ENCODE measurements at places on chromosomes 5 and 9. TPM values are rescaled to one million over a fixed set of nuclear protein-coding genes. Genes with fewer than 3 reads are reported as not detected.
A peak's percentile ranks its signal among the peaks of the same experiment; 100 is the strongest.

GRCh38 chr5:170875811-170876210, 14.0 kb downstream of the RANBP17 start:
- DNase-seq, result no peak

DNA sequence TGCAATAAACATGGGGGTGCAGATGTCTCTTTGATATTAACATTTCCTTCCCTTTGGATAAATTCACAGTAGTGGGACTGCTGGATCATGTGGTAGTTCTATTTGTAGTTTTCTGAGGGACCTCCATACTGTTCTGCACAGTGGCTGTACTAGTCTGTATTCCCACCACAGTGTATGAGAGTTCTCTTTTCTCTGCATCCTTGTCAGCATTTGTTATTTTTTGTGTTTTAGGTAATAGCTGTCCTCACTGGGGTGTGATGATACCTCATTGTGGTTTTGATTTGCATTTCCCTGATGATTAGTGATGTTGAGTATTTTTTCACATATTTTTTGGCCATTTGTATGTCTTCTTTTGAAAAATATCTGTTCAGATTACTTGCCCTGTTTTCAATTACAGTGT, 562.5 kb downstream of the CSNK1G3 start:
- no peak for DNase-seq

DNA sequence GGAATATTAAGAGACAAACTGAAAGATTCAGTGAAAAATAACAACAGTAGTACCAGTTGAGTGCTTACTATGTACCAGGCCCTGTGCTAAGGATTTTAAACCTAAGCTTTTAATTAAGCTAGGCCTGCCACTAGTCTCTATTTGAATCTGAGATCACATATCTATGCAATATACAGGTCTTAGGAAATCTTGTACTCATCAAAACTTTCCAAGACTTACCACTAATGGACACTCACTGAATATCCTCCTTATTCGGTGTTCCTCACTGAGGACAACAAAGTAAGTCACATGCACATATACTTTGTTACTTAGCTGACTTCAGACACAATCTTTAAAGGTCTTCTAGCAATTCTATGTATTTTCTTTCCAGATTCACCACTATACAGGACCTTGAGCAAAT, 32.6 kb downstream of the DIAPH1 start:
- DNase-seq, result no peak

DNA sequence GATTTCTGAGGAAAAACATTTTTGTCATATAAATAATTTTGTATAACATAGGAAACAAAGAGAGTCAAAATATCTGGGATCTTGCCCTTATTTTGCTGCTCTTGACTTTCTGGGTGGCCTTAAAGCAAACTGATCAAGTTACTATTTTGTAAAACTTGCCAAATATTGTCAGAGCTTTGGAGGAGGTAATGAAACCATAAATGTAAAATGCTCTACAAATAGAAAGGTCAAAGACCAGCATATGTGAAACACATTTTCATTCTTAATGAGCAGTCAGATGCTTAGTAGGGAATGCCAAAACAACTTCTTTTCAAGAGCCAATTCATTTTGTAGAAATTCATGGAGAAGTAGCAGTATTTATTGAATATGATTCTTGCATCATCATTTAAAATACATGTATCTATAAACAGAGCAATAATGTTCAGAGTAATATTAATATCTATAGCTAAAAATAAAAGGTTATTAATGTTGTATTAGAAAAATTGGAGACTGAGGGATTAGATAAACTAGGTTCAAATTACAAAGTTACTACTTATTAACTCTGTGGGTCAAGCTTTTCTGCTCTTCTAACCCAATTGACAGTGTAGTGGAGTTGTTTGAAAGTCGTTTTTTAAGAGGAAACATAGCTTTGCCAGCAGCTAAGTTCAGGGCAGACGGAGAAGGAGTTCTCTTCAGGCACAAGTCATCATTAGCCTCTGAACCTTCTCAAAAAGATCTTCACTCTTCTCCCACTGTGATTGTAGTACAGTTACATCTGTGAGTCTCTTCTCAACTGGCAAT, 2053.1 kb downstream of the EFNA5 start:
- no peak for DNase-seq

DNA sequence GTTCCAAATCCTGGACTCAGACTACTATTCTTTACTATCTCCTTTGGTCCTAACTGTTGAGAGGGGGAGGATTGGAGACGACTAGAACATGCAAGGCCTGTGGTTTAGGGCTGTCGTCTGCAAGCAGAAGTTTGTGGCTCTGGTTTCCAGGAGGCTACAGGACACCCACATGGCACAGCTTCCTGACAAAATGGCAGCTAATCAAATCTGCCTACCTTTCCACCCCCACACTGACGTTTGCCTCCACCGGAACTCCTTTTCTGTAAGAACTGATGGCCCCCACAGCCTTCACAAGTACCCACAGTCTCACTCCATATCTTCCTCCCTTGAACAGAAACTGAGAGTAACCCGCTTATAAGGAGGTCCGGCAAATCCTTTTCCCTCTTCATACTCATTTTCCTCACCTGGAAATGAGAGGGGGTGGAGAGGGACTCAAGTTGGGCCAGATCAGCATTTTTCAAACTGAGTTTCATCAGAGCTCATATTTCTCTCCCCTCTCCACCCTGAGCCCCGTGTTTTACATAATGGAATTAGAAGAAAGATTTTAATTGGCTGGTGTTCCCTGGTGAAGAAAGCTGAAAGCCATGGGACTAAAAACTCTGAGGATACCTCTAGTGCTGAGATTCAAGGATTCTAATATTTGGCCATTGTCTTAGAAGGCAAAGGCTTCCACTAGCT, 5.2 kb downstream of the SLC31A2 start:
- no peak for DNase-seq

- DNase-seq, result no peak
Observed at GRCh38 chr5:137275083-137275482, 224.0 kb downstream of the SPOCK1 start.

GRCh38 chr5:142716963-142717362, 31.1 kb upstream of the FGF1 start:
- DNase-seq, result peak; percentile 62

- DNase-seq, result no peak
Observed at GRCh38 chr9:123232332-123232731, 36.1 kb downstream of the STRBP start.

DNA sequence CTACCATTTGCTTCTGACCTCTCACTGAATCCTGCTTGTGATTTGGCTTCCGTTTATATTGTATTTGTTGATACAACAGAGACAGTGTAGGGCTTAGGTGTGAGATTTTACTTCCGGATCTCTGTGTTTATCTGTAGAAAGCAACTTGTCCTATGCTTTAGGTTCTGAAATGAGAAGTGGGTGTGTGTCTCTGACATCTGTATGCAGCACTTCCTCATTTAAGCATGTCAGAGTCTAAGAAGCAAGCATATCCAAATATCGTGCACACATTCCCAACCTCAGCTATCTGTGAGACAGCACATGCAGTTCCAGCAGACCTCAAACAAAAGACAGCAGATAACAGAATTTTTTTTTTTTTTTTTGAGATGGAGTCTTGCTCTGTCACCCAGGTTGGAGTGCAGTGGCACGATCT, 16.3 kb downstream of the KLF9 start:
- no peak for DNase-seq

GRCh38 chr5:58114324-58114723, 345.6 kb downstream of the PLK2 start:
- no peak for DNase-seq

DNA sequence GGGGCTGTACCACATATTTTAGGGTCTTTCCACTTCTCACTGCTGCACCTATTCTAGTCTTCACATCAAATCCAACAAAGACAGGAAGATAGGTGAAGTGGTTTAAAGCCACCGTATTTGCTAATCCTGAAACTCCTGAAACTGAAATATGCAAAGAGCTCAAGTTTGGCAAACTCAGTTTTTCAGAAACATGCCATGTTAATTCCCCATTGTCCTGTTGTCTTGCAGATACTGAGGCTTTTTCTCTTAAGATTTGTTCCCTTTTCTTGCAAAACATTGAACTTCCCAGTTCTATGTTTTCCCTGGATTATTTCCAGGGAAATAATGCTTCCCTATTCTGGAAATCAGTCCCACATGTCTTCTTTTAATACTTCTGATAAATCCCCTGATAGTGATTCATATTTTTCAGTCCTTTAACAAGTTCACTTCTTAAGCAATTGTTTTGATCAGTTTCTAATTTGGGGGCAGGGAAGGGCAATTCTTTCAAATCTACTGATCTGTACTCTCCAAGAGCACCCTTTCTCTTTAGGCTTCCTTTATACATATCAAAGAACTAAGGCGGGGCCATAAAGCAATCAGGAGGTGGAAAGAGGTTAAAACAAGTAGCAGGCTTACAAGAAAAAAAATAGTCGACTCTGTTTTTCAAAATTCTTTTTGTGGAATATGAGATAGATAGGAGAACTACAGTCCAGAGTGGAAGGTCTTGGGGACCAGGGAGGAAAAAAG, 648.5 kb downstream of the BNC2 start:
- no peak for DNase-seq

GRCh38 chr9:104831681-104832080, 67.8 kb downstream of the NIPSNAP3B start:
- DNase-seq, result no peak

- peak; percentile 43 for DNase-seq
Observed at GRCh38 chr5:178241688-178242231, 9.2 kb upstream of the PHYKPL start.

GRCh38 chr9:92882276-92882675, 4.4 kb upstream of the ZNF484 start:
- DNase-seq, result no peak

- DNase-seq, result no peak
Observed at GRCh38 chr9:33044677-33045282, 19.7 kb downstream of the DNAJA1 start.

DNA sequence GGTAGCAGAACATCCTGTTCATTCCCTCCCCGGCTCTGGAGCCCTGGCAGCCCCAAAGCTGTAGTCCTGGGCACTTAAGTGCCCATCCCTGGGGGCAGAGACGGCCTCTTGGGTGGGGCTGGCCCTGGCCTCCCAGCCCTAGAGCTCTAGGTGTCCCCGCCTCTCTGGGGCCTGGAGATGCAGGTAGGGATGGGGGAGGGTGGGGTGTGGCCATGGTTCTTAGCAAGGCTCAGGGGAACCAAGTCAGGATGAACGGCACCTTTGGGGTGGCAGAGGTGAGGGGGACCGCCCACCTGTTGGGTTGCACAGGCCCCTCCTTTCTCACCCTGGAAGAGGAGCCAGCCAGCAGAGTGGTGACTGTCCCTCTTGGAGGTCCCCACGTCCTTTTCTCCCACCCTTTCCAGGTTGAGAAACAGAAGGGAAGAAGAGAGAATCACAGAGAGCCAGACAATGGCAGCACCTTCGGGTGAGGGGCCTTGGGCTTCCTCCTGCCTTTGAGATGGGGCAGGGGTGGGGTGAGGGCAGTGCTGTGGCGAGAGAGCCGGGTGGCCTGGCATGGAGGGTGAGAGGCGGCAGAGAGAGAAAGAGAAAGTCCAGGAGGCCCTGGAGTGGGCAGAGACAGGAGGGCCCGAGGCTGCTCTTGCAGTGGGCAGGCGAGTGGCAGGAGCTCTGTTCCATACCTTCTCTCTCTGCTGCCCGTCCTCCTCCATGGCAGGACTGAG, 2.3 kb downstream of the CRAT start:
- no peak for DNase-seq

- no peak for DNase-seq
Observed at GRCh38 chr9:134522976-134523375, 118.6 kb upstream of the COL5A1 start.

GRCh38 chr5:163189023-163189553, 248.3 kb upstream of the CCNG1 start:
- no peak for DNase-seq

DNA sequence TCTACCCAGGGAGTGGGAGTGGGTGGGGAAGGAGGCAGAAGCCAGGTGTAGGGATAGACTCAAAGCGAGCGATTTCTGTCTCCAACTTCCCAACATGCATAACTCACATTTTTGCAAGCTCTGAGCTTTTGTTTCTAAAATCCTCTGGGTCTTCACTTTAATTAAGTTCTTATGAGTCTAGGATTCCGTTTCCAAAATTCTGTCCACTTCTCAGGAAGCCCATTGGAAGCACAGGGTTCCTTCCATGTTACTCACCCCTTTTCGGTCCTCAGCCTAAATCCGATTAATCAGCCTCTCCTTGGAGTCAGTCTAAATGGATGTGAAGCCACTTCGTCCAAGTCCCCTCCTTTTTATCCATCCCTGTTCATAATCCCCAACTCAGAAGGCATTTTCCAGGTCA, 1.4 kb downstream of the GPX3 start:
- no peak for DNase-seq

GRCh38 chr9:76374783-76375559, 19.3 kb downstream of the RFK start:
- DNase-seq, result peak; percentile 80

DNA sequence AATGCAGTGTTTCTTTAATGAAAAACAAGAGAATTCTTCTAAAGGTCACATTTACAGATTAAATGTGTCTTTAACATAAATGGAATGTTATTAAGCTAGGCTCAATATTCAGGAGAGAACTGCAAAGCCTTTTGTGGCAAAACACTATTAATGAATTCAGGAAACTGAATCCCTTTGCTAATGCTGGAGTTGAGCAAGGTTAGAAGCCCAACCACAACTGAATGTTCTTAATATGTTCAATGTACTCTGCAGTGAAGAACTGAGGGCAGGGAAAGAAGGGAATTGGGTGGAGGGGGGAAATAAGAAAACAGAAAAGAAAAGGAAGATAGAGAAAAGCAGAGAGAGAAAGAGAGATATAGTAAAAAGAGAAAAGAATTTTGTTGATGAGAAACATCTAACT, 276.7 kb upstream of the TMEM161B start:
- no peak for DNase-seq

DNA sequence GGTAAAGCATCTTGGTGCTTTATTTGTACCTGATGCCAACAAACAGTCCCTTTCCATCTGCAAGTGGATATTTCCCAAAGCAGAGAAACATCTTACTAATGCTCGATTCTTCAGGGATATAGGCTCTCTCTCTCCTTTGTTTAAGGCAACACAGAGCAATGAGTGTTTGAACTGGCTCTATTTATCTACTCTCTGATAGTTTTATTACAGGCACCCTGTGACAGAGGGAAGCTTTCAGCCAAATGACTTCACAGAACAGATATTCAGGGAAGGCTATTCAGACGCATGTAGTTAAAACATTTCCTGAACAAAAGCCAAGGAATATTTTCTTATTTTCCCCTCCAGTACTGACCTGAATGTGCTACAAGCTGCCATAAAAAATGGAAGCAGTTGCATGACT, 141.8 kb downstream of the YIPF5 start:
- no peak for DNase-seq

- no peak for DNase-seq
Observed at GRCh38 chr5:62029303-62029702, 276.7 kb upstream of the KIF2A start.

DNA sequence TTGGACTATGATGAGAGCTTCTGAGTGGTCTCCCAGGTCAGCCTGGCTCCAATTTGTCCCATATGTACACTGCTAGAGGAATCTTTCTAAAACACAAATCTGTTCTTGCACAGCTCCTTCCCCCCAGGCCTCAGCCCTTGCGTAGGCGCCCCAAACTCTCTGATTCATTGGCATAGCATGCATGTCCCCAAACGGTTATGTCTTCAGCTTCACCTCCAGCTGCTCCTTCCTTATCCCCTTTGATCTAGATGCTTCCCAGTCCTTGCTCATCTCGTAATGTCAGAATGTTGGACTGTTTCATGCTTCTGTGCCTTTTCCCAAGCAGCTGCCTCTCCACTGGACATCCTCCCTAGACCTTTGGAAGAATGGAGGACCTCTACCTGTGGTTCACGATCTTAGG, 60.1 kb upstream of the BASP1 start:
- DNase-seq, result no peak

PCDHGB1 gene
- 7.8 TPM for total RNA-seq

NLN gene
- 15.1 TPM for total RNA-seq

SMIM33 gene
- total RNA-seq, result not detected

OLFML2A gene
- total RNA-seq, result 27.5 TPM

CTNND2 gene
- 1.7 TPM for total RNA-seq

SLC6A7 gene
- total RNA-seq, result not detected

PTGR1 gene
- total RNA-seq, result 44.6 TPM

UBAP1 gene
- total RNA-seq, result 44.0 TPM

TAF11L5 gene
- total RNA-seq, result not detected

All from Right ventricle myocardium superior (tissue), 1 donor.